Natural killer cell (primary cell): ENCODE measurements at places on chromosomes 13 and 19. TPM values are rescaled to one million over a fixed set of nuclear protein-coding genes. Genes with fewer than 3 reads are reported as not detected.

Gene WASF3
- not detected for total RNA-seq

- H3K36me3 ChIP-seq = no peaks in the 10 kb centered on the region
- no peak within 1 kb of the TSS for H3K27ac ChIP-seq
- peak; percentile 33 for DNase-seq
- H3K4me1 ChIP-seq = peaks cover 12% of the 10 kb centered on the region
- no peaks in the 10 kb centered on the region for H3K27me3 ChIP-seq
Observed at GRCh38 chr19:3585301-3586126, at the start of gene GIPC3. Gene GIPC3, plus strand, starts transcription at chr19:3585478. Its CDS starts 120 bp downstream, at chr19:3585598.

- H3K27me3 ChIP-seq = no peaks in the 10 kb centered on the region
- H3K27ac ChIP-seq = no peak overlapping the region
- no peaks in the 10 kb centered on the region for H3K4me1 ChIP-seq
Observed at GRCh38 chr13:39684531-39685137, 29.2 kb downstream of the COG6 start.

- no peak for DNase-seq
- peaks cover 22% of the 10 kb centered on the region for H3K36me3 ChIP-seq
- no peaks in the 10 kb centered on the region for H3K27me3 ChIP-seq
- no peak overlapping the region for H3K4me3 ChIP-seq
- peaks cover 22% of the 10 kb centered on the region for H3K4me1 ChIP-seq
Observed at GRCh38 chr13:95708391-95708774, 31.4 kb downstream of the DNAJC3 start.

GRCh38 chr13:99464441-99464949, 36.8 kb upstream of the TM9SF2 start:
- H3K4me1 ChIP-seq = peaks cover 15% of the 10 kb centered on the region
- peak overlapping the region; percentile 24 for H3K27ac ChIP-seq
- DNase-seq = no peak
- no peak overlapping the region for H3K4me3 ChIP-seq
- no peaks in the 10 kb centered on the region for H3K36me3 ChIP-seq
- no peaks in the 10 kb centered on the region for H3K27me3 ChIP-seq

DNA sequence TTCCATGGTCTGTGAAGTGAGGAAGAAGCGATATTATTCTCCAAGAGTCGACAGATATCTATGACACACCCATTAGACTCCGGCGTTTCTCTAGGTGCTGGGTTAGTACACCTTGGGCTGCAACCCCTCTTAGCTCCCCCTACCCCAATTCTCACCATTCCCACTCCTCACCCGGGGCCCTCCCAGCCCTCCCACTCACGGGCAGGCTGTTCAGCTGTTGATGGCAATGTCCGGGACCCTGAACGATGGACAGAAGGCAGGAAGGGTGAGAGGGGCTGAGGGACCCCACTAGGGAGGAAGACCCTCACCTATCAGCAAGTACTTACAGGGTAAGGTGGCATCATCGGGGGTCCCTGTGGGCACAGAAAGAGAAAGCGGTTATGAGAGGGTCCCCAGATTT, 9.2 kb downstream of the LGALS4 start:
- H3K27ac ChIP-seq = no peak overlapping the region
- H3K36me3 ChIP-seq = no peaks in the 10 kb centered on the region
- DNase-seq = no peak
- H3K4me1 ChIP-seq = peaks cover 3% of the 10 kb centered on the region
- H3K27me3 ChIP-seq = no peaks in the 10 kb centered on the region
- H3K4me3 ChIP-seq = no peak overlapping the region

DNA sequence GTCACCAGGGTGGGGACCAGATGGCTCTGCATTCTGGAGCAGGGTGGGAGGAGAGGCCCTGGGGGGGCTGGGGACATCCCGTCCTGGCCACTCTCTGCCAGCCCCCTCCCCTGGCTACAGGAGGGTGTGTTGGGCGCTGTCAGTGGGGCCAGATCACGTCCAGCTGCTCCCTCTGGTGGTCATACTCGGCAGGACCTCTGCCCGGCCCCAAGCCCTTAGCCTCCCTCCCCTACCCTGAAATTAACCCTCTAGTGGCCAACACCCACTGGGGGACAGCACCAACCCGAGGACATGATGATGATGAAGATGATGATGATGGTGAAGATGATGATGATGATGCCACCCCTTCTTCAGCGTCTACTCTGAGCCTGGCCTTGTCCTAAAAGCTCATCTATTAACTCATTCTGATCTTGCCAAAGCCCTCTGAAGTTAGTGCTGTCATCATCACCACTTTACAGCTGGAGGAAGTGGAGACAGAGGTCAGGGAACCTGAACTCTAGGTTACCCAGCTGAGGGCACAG, 590 bp upstream of the LGI4 start:
- peaks cover 6% of the 10 kb centered on the region for H3K4me1 ChIP-seq
- no peaks in the 10 kb centered on the region for H3K27me3 ChIP-seq
- H3K27ac ChIP-seq = no peak overlapping the region
- H3K36me3 ChIP-seq = no peaks in the 10 kb centered on the region
- no peak overlapping the region for H3K4me3 ChIP-seq
- peak; percentile 64 for DNase-seq

- DNase-seq = no peak
- H3K27ac ChIP-seq = no peak overlapping the region
- H3K4me3 ChIP-seq = no peak overlapping the region
- no peaks in the 10 kb centered on the region for H3K36me3 ChIP-seq
- H3K27me3 ChIP-seq = peaks cover 24% of the 10 kb centered on the region
- H3K4me1 ChIP-seq = peaks cover 9% of the 10 kb centered on the region
Observed at GRCh38 chr19:845707-846521, 5.1 kb downstream of the PRTN3 start.
